ACHN (cell line): ENCODE measurements at places on chromosomes 12 and 14.

GRCh38 chr14:87935081-87935828, 57.7 kb downstream of the GALC start:
- no peak for DNase-seq

GRCh38 chr14:78104160-78104559, 66.0 kb upstream of the NRXN3 start:
- DNase-seq = no peak

DNA sequence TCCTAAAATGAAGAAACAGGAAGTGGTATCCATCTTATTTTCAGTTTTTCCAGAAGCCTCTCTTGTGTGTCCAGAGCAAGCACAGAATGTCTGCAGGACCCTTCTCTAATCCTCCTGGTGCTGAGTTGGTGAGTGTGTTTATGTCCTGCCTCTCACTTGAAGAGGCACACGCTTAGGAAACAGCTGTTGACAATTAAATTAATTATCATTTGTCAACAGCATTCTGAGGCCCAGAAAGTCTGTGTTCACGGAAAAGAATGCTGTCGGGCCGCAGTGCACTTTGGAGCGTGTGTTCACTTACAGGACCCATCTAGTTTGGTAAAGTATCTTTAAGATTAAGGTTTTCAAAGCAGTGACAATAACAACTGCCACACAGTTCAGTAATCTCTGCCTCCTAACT, 70.5 kb downstream of the LMNTD1 start:
- no peak for DNase-seq

DNA sequence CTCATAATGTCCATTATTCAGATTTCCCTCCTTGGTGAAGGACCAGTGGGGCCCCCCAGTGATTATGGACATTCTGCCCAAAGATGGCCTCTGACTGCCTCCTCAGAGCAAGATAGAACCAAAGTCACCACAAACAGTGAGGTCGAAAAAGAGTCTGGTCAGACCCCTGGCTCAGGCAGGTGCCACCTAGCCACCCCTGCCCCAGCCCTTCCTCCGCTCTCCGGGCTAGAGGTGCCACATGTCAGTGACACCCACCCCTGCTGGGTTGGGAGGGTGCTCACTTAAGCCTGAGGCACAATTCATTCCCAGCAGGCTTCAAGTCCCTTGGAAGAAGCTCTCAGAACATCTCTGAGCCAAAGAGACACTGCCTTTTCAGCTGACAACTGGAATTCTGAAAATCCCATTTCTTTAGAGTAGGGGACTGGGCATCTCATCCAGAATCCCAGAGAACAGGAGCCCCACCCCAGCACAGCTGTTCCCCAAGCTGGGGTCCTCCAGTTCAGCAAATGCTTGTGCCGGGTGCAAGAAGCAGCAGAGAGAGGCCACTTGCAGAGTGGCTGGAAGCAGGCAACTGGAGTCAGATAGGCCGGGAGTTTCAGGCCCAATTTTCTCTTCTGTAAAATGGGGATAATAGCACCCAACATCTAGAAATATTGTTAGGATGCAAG, 50.3 kb downstream of the ISCA2 start:
- DNase-seq = no peak

DNA sequence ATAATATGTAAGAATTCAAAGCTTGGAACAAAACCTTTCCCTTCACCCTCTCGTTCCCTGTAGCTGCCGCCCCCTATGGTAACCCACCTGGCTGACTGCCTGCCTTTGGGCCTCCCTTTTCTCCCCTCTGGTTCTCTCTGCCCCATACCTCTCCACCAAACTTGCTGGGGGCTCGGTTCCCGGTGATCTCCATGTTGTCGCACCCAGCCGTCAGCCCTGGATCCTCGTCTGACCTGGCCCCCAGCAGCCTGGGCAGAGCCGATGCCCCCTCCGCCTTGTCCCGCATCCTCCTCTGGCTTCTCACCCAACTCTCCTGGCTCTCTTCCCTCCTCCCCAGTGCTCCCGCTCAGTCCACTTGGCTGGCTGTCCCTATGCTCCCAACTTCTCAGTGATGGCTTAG, 4.5 kb downstream of the CYP46A1 start:
- no peak for DNase-seq

DNA sequence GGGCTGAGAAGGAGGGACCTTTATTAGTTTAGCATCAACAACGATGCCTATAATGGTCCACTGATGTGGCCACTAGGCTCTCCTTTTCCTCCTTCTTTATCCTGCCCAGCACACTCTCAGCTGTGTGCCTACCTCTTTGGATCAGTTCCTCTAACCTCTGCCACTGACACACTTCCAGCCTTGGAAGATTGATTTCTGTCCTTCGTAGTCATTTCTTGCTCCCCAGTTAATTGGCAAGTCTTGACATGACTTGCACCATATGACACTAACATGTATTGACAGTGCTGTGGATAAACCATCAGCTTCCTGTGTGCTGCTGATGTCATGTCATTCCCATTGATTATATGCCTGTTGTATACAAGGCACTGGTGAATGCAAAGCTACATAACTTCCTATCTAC, 90.2 kb upstream of the PLEKHG7 start:
- DNase-seq = no peak

DNA sequence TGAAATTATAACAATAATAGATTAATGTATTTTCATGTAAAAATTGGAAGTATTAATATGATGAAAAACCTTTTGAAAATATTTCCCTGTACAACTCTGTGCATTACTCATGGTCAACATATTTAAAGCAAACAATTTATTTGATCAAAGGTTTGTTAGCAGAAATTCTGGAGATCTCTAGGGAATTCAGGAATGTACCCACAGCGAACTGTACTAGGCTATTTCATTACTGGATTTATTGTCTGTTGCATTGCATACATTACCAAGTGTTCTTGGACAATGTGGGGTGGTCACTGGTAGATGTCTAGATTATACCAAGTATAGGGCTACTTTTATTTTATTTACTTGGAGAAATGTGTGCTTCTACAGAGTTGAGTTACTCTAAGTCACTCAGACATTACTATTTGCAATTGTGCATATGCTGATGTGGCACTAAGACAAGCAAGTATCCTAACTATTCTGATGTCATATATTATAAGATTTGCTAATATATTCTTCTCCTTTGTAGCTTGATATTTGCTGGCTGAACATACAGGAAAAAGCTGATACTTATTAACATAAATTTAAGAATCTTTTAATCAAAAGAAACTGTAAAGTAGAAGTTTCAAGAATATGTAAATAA, 323.3 kb downstream of the CCER1 start:
- DNase-seq = no peak

- DNase-seq = peak; percentile 22
These were observed 43.0 kb upstream of the GLIPR1 start for GRCh38 chr12:75437564-75437963.

GRCh38 chr12:97862072-97862471, 399.5 kb downstream of the RMST start:
- DNase-seq = no peak
